ENCODE measurements at places on chromosomes 3 and 15.

GRCh38 chr3:72482589-72483321, 365.5 kb downstream of the SHQ1 start:
- peak; percentile 2 for DNase-seq

DNA sequence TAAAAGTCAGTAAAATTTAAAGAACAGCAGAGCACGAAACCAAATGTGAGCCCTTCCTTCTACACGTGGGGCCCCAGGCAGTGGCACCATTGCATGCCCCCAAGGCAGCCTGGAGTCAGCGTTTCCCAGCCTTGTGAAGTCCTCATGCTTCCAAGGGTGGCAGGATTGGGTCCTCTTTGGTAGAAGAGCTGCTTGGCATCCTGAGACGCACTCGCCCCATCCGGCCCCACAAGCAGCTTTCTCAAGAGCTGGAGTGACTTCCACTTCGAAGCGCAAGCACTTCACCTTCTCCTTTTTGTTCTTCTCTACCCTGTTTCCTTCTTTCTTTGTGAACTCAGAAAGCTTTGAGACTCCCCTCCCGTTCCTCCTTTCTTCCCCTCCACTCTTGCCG, 34.7 kb downstream of the ZNF710 start:
- DNase-seq: no peak

GRCh38 chr3:66706890-66707289, 206.1 kb upstream of the LRIG1 start:
- DNase-seq: no peak

GRCh38 chr3:87733671-87734367, 325.0 kb downstream of the CGGBP1 start:
- no peak for DNase-seq

- no peak for DNase-seq
These were observed 363.2 kb downstream of the NAALADL2 start for GRCh38 chr3:175222356-175222755.

GRCh38 chr15:25437777-25438600, 835 bp downstream of the UBE3A start:
- DNase-seq: peak; percentile 15

GRCh38 chr3:138065949-138066348, 49.5 kb downstream of the DZIP1L start:
- DNase-seq: no peak

- DNase-seq: no peak
These were observed 76.7 kb upstream of the FAM3D start for GRCh38 chr3:58743296-58743695.

- DNase-seq: no peak
These were observed 20.9 kb downstream of the NOX5 start for GRCh38 chr15:69035205-69035917.

GRCh38 chr3:89644716-89645115, 537.3 kb downstream of the EPHA3 start:
- no peak for DNase-seq

- DNase-seq: no peak
These were observed 33.9 kb upstream of the GPR160 start for GRCh38 chr3:170003881-170004356.

GRCh38 chr3:9754678-9755077, 4.9 kb downstream of the OGG1 start:
- DNase-seq: no peak

DNA sequence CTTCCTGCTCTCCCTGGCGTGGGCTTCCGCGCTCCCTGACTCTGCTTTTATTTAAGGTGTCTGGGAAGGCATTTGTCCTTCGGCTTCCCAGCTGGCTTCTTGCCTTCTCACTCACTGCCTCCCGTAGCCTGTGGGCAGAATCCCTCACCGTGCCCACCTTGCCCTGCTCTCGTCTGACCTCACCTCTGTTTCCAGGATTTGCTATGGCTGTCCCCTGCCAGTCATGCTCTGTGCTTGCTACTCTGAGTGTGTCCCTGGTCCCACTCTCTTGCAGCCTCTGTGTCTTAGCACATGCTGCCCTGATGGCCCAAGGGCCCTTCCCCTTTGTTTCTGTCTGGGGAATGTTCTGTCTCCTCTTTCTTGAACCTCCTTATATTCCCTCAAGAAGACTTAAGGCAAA, 26.2 kb downstream of the LPP start:
- DNase-seq: no peak

DNA sequence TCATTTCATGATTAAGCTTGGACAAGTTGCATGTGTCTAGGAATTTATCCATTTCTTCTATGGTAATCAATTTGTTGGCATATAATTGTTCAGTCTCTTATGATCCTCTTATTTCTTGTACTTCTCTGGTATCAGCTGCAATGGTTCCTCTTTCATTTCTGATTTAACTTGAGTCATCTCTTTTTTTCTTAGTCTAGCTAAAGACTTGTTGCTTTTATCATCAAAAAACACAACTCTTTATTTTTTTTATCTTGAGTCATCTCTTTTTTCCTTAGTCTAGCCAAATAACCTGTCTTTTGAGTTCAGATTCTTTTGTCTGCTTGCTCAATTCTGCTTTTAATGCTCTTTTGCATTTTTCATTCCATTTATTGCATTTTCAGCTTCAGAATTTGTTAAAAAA, 37.3 kb downstream of the UBE3A start:
- DNase-seq: no peak

- DNase-seq: no peak
These were observed 923.6 kb downstream of the TUSC7 start for GRCh38 chr3:117633207-117633606.

DNA sequence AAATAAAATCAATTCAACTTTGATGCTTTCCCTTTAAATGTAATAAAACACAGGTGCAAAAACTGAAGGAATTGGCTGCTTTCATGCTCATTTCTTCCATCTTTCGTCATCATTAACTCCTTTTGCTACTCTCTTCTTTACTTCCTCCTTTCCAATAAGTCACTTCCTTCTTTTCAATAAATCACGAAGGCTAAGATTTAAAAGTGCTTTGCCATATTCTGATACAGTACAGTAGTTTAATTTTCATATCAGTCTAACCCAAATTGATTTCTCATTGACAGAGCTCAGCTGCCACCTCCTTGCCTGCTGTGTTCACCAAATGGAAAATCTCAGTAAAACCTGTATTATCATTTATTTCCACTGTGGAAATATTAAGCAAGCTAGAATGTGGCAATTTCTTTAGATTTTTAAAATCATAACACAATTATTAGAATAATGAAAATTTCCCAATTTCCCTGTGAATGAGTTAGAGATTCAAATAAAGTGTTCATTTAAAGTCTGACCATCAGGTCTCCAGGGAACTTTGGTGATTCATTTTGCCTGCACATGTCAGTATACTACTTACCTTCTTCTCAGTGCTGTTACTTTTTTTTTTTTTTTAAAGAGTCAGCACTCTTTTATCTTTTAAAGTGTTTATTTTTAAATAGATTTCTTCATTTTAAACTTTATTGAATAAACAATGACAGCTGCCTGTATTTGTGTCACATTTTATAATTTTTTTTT, 41.6 kb downstream of the NANOGP8 start:
- no peak for DNase-seq

- DNase-seq: no peak
These were observed 221.0 kb upstream of the EOMES start for GRCh38 chr3:27943106-27943505.

DNA sequence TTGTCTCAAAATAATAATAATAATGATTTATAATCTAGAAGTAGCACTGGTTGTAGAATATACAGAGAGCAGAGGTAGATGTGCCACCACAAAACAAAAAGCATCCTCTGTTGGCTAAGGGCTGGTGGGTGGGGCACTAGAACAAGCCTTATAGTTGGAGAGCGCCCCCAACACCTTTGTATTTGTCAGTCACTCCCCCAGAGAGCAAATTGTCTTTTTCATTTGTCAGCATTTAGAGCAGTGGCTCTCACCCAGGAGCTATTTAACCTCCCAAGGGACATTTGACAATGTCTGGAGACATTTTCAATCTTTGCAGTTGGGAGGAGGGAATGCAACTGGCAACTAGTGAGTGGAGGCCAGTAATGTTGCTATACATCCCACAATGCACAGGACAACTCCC, 6.3 kb downstream of the KAT2B start:
- DNase-seq: peak; percentile 5

DNA sequence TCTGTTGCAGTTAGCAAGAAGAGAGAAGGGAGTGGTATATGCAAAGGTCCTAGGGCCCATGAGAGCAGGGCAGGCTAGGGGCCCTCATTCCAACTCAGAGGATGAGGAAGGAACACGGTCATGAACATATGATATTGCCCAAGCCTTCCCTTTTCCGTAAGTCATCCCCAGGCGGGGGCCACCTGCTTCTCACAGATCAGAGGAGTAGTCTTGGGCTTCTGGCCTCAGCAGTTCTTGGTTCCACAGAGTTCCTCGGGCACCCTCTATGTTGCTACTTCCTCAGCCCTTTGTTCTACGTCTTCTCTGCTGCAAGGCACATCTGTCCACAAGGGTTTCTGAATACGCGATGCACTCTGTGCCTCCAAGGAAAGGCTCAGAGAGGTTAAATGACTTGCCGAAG, 25.3 kb downstream of the EPHB3 start:
- DNase-seq: no peak

- DNase-seq: peak; percentile 18
These were observed 53.5 kb upstream of the LCTL start for GRCh38 chr15:66619152-66619903.

Measured in NCI-H1436 (cell line).